ENCODE measurements at places on chromosomes 13 and 19. TPM values are rescaled to one million over a fixed set of nuclear protein-coding genes. Genes with fewer than 3 reads are reported as not detected.
A peak's percentile ranks its signal among the peaks of the same experiment; 100 is the strongest.

Gene GIPC1
- total RNA-seq, result 17.3 TPM

Gene OR7C1
- total RNA-seq, result not detected

Gene LENG9
- 5.5 TPM for total RNA-seq

Gene LRP3
- total RNA-seq, result 0.27 TPM

Gene ZNF433
- total RNA-seq, result 1.5 TPM

Gene RUBCNL
- total RNA-seq, result 0.36 TPM

Gene MTMR6
- total RNA-seq, result 11.3 TPM

Gene KIR2DL3
- total RNA-seq, result not detected

Gene SIGLEC5
- not detected for total RNA-seq

Gene TMEM59L
- total RNA-seq, result not detected

Gene TLE2
- 3.0 TPM for total RNA-seq

Gene IGSF23
- total RNA-seq, result not detected

Gene ALDH16A1
- 24.8 TPM for total RNA-seq

Gene CRX
- not detected for total RNA-seq

Gene HPN
- not detected for total RNA-seq

GRCh38 chr19:31280287-31281006, 68.8 kb downstream of the TSHZ3 start:
- peaks cover 1% of the 10 kb centered on the region for H3K27me3 ChIP-seq
- H3K4me1 ChIP-seq, result no peaks in the 10 kb centered on the region
- H3K4me3 ChIP-seq, result no peak overlapping the region
- DNase-seq, result no peak
- no peak overlapping the region for H3K27ac ChIP-seq
- H3K36me3 ChIP-seq, result no peaks in the 10 kb centered on the region

DNA sequence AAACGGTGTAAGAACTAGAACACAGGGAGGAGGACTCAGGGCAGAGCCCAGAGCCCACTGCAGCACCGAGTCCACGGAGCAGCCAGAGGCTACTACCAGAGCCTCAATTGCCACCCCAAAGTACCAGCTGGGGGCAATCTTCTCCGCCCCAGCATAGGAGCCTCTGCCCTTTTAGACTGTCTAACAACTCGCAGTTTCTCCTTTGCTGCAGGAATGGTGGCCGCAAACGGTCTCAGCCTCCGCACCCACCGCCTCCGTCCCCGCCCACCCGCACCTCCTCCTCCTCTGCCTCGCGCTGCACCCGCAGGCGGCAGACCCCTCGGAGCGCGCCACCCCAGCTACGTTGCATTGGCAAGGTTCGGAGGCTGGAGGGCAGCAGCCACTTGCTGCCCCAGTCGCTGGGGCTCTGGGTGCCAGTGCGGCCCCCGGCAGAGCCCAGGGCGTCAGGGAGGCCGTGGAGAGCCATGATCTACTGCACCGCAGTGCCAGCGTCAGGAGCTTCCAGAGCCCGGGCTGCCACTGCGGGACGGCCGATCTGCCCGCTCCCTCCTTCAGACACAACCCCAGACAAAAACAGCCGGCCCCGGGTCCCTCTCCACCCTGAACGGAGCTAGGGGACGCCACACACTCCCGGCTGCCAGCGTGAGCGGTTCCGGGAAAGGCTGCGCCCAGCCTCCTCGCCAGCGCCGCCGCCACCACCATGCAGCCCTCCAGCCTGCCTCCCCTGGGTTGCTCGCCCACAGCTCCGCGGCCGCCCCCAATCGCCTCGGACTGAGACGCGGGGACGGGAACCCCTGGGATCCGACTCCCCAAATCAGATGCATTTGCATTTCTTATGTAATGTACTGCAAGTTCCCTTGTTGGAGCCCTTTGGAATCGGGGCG, 1.8 kb downstream of the FGF14 start:
- H3K36me3 ChIP-seq, result no peaks in the 10 kb centered on the region
- peak; percentile 26 for DNase-seq
- H3K4me3 ChIP-seq, result peak overlapping the region; percentile 8
- peaks cover 32% of the 10 kb centered on the region for H3K4me1 ChIP-seq

GRCh38 chr13:44311011-44311780, 62.4 kb upstream of the SERP2 start:
- DNase-seq, result no peak
- H3K4me3 ChIP-seq, result no peak overlapping the region
- H3K36me3 ChIP-seq, result no peaks in the 10 kb centered on the region
- peaks cover 18% of the 10 kb centered on the region for H3K4me1 ChIP-seq
- H3K27ac ChIP-seq, result no peak overlapping the region

DNA sequence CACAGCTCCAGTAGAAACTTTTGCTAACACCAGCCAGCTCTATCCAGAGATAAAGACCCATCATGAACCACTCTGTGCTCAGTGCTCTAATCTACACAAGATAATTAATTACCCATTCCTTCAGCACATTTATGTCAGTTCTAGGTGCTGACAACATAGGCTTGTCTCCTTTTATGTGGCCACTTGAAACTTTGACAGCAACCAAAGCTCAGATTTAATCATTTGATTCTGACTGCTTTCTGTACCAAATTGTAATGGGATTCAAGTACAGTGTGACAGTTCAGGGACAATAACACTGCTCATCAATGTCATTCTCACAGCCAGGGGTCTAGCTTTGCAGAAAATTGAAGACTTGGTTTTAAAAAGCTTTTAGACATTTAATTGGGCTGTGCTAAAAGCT, 266.6 kb downstream of the KCTD12 start:
- no peaks in the 10 kb centered on the region for H3K27me3 ChIP-seq
- no peak overlapping the region for H3K27ac ChIP-seq
- no peak for DNase-seq
- no peaks in the 10 kb centered on the region for H3K36me3 ChIP-seq

- no peak for DNase-seq
- H3K4me3 ChIP-seq, result no peak overlapping the region
- no peak overlapping the region for H3K27ac ChIP-seq
- H3K27me3 ChIP-seq, result no peaks in the 10 kb centered on the region
These were observed 3.1 kb upstream of the PRR20A start for GRCh38 chr13:57137585-57137984.

DNA sequence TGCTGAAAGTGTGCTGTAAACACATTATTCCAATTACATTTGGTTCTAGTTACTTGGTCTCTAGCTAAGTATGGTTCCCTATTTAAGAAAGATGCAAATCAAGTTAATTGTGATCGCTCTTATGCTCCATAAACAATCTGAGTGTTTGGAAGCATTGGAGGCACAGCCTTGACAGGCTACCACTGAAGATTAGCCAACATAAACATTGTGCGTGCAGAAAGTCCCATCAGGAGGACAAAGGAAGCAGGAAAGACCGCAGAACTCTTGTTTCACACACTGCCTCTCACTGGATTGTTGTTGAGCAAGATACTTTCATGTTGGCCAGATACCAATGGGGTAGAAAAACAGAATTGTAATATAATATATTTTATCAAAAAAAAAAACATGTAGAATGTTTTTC, 814.4 kb downstream of the EFNB2 start:
- H3K4me3 ChIP-seq, result no peak overlapping the region
- H3K27me3 ChIP-seq, result no peaks in the 10 kb centered on the region
- no peak overlapping the region for H3K27ac ChIP-seq
- no peak for DNase-seq
- no peaks in the 10 kb centered on the region for H3K36me3 ChIP-seq

DNA sequence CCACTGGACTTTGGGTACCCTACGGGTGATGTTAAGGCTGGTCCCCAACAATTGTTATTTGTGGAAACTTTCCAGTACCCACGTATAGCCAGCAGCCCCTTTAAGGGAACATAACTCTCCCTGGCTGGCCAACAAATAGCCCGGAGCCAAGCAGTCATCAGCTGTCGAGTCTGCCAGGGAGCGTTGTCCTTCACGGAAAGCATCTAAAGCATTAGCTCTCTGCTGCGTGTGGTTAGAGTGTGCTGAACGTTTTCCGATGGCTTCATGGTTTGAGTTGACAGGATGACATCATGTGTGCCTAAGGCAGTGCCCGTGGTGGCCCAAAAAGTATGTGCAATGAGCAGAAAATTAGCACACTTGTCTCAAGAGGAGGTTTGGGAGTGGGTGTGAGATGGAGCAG, 3.3 kb upstream of the ZNF556 start:
- peaks cover 2% of the 10 kb centered on the region for H3K27me3 ChIP-seq
- H3K4me3 ChIP-seq, result no peak overlapping the region
- H3K4me1 ChIP-seq, result peaks cover 2% of the 10 kb centered on the region

DNA sequence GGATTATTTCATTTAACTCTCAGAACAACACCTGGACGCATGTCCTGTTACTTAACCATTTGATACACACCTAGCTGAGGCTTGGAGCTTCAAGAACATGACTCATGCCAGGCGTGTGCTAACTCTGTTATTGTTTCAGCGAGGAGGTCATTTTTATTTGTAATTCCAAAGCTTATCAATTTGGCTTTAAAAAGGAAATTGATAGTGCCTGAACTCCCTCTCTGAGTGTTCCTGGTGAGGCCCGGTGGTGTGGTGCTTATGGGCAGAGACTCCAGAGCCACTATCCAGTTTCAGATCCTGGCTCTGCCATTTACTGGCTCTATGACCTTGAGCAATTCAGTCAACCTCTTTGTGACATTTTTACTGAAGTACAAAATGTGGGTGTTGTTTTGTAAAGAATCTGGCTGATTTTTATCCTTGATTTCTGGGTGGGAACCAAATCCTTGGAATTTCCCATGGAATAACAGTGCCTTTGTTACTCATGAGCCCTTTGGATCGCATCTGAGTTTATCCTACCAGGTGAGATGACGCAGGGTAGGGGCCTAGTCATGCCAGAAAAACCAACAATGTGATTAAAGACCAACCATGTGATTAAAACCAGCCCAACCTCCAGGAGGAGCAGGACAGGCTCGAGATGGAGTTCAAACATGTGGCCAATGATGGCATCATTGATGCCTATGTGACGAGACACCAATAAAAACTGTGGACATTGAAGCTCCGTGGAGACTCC, 198.8 kb downstream of the MYO16 start:
- H3K36me3 ChIP-seq, result no peaks in the 10 kb centered on the region
- no peaks in the 10 kb centered on the region for H3K4me1 ChIP-seq
- no peak overlapping the region for H3K4me3 ChIP-seq
- H3K27me3 ChIP-seq, result no peaks in the 10 kb centered on the region

DNA sequence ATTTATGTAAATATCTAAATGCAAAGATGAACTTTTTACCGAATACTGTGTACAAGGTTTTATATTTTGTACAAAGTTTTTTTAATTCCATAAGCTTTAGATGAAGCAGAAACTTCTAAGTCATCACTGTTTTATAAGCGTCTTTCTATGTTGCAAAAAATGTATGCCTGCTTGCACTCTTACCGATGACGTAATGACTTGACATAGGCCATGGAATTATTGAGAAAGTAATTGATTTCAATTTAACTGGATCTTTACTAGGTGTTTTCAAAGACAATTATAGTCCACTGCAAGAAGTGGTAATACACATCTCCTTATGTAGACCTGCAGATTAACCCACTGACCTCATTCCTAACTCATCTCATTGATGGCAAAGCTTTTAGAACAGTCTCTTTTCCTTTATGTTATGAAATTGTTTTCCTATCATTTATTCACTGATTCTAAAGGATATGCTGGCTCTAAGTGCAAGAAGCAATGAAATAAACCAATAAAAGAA, 10.4 kb downstream of the DACH1 start:
- H3K27ac ChIP-seq, result no peak overlapping the region
- H3K4me3 ChIP-seq, result no peak overlapping the region
- no peaks in the 10 kb centered on the region for H3K36me3 ChIP-seq
- H3K4me1 ChIP-seq, result no peaks in the 10 kb centered on the region
- DNase-seq, result no peak

DNA sequence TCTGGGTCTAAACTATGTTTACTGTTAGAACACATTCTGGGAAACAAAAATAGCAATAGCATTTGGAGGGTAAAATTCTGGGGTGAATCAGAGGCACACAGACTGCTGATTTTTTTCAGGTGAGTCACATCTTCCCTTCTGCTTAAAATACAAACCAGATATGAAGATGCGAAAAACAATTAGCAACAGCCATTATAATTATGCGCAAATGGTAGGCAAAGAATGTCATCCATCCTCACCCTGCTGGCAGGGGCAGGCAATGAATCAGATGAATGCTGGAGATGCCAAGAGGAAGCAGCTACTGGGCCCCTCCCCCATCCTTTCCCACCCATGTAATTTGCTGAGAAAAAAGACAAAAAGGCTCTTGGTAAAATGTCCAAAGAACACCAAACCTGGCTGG, 282.9 kb downstream of the KLF5 start:
- DNase-seq, result no peak
- H3K4me3 ChIP-seq, result no peak overlapping the region
- H3K36me3 ChIP-seq, result no peaks in the 10 kb centered on the region
- no peaks in the 10 kb centered on the region for H3K4me1 ChIP-seq

GRCh38 chr13:104782741-104783140, 1716.5 kb upstream of the SLC10A2 start:
- no peak for DNase-seq
- no peaks in the 10 kb centered on the region for H3K4me1 ChIP-seq
- no peaks in the 10 kb centered on the region for H3K36me3 ChIP-seq
- H3K27me3 ChIP-seq, result no peaks in the 10 kb centered on the region

GRCh38 chr13:35475212-35475959, 1.1 kb downstream of the MAB21L1 start:
- peaks cover 75% of the 10 kb centered on the region for H3K27me3 ChIP-seq
- no peak overlapping the region for H3K27ac ChIP-seq
- DNase-seq, result peak; percentile 43
- H3K4me3 ChIP-seq, result peak overlapping the region; percentile 68
- peaks cover 31% of the 10 kb centered on the region for H3K4me1 ChIP-seq
- peaks cover 4% of the 10 kb centered on the region for H3K36me3 ChIP-seq

- H3K36me3 ChIP-seq, result peaks cover 30% of the 10 kb centered on the region
- H3K27me3 ChIP-seq, result peaks cover 27% of the 10 kb centered on the region
- no peak for DNase-seq
- no peak overlapping the region for H3K27ac ChIP-seq
These were observed 1.8 kb upstream of the DMPK start for GRCh38 chr19:45784096-45784495.

DNA sequence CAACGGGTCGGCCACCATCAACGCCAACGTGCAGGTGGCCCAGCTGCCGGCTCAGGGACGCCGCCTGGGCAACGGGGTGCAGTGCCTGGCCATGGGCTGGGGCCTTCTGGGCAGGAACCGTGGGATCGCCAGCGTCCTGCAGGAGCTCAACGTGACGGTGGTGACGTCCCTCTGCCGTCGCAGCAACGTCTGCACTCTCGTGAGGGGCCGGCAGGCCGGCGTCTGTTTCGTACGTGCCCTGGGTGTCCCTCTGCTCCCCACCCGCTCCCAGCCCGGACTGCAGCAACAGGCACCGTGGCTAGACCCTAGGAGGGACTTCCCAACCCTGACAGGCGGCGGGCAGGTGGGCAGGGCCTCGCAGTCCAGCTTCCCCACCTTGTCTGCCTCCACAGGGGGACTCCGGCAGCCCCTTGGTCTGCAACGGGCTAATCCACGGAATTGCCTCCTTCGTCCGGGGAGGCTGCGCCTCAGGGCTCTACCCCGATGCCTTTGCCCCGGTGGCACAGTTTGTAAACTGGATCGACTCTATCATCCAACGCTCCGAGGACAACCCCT, 3.5 kb downstream of the ELANE start:
- H3K27ac ChIP-seq, result no peak overlapping the region
- DNase-seq, result no peak
- no peaks in the 10 kb centered on the region for H3K4me1 ChIP-seq
- H3K36me3 ChIP-seq, result no peaks in the 10 kb centered on the region

- H3K27me3 ChIP-seq, result no peaks in the 10 kb centered on the region
- H3K36me3 ChIP-seq, result peaks cover 4% of the 10 kb centered on the region
- H3K27ac ChIP-seq, result peak overlapping the region; percentile 94
- DNase-seq, result peak; percentile 24
These were observed 851 bp downstream of the FBXO46 start for GRCh38 chr19:45729800-45730290.

GRCh38 chr13:34667286-34668218, 274.5 kb upstream of the NBEA start:
- H3K27ac ChIP-seq, result no peak overlapping the region
- no peak overlapping the region for H3K4me3 ChIP-seq
- H3K27me3 ChIP-seq, result peaks cover 3% of the 10 kb centered on the region
- DNase-seq, result no peak
- H3K36me3 ChIP-seq, result no peaks in the 10 kb centered on the region

GRCh38 chr19:30428092-30428680, 56.0 kb downstream of the ZNF536 start:
- H3K4me1 ChIP-seq, result no peaks in the 10 kb centered on the region
- H3K4me3 ChIP-seq, result no peak overlapping the region
- H3K27ac ChIP-seq, result no peak overlapping the region
- no peaks in the 10 kb centered on the region for H3K36me3 ChIP-seq

Data from activated CD8-positive, alpha-beta T cell treated with anti-CD3 and anti-CD28 coated beads for 36 hours (primary cell).